NCI-H748 treated with DMSO at 0.1 percent for 48 hours (cell line): ENCODE measurements at places on chromosomes 6 and 20.

DNA sequence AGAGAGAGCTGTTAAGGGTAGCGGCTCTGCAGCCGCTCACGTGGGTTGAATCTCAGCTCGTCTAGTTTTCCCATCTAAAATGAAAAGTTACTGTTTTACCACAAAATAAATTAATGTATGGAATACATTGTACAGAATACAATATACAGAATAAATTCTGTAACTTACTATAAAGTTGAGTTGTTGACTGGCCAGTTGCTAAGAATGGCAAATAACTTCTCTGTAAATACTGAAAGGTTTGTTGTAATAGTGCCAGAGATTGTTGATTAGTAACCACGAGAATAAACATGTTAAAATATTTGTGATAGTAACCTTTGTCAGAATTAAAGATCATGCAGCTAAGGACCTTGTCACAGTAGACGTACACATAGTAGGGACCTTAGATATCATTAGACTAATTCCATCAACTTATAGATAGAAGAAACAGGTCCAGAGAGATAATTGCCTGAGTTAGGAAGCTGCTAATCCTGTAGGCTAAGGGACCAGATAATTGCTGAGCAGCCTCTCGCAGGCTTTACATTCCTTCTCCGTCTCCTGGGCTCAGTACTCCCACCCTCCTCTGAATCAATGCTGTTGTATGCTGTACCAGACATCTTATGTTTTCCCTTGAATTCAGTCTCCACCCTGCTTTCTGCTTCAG is 544 bp upstream of the NRM start:
- DNase-seq, result no peak

DNA sequence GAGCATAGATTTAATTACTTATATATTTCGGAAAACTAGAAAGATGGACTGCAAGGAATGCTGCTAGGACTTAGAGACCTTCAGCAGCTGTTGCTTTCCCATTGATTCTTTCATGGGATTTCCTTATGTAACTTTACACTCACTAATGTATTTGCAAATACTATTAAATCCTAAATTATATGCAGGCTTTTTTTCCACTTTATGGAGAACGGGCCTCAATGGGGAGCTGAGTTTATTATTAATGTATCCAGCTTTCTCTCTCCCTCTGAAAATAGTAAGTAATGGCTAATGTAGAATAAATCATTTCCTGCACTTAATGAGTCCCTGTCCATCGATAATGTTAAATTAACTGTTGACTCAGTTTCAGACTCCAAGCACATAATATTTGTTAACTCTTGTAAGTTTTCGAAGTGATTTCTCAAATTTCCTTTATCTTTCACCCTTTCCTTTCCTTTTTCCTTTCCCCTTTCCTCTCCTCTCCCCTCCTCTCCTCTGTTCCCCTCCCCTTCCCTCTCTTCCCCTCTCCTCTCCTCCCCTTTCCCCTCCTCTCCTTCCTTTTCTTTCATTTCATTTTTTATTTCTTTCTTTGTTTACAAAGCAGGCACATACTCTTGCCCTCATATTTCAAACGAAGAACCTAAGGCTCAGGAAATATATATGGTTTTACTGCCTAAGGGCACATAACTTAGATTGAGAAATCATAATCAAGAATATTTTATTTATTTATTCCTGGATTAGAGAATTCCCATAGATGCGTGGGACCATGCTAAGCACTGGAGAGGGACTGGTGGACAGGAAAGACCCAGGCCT is 503.6 kb downstream of the MMUT start:
- peak; percentile 37 for DNase-seq

GRCh38 chr6:33198159-33198852 is 2.2 kb downstream of the RXRB start:
- DNase-seq, result no peak

GRCh38 chr6:18218233-18218632 is 46.1 kb downstream of the DEK start:
- DNase-seq, result no peak

DNA sequence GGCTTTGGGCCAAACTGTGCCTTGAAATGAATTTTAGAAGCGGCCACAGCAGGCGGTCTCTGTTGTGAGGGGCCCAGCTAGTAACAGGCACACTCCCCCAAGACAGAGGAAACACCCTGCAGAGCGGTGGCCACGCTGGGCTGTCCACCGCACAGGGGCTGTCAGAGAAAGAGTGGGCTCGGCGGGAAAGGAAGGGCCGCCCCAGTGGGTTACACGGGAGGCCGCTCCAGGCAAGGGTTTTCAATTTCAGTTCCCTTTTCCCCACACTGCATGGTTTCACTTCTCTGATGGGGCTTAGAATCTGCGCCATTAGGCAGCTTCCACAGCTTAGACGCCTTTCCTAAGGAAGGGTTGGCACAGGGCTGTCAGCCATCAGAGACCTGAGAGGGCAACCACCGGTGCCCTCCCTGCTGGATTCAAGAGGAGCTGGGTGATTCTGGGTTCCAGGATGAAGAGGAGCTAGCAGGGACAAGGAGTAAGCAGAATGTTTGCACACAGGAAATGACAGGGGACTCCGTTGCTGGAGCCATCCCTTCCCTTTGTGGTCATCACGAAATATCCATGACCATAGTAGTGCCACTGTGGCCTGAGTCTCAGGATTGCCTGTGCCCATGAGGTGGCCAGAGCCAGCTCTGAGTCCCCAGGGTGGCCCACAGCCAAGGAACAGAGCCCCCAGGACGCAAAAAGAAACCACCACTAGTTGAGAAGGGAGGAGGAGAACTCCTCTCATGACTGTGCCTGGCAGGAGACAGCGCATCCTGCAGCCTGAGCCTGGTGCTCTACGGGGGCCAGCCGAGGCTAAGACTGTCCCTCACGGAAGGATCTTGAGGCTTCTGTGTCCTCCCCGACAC is 282.7 kb downstream of the NRN1 start:
- DNase-seq, result no peak

GRCh38 chr6:131898718-131899117 is 52.5 kb downstream of the CCN2 start:
- DNase-seq, result no peak

DNA sequence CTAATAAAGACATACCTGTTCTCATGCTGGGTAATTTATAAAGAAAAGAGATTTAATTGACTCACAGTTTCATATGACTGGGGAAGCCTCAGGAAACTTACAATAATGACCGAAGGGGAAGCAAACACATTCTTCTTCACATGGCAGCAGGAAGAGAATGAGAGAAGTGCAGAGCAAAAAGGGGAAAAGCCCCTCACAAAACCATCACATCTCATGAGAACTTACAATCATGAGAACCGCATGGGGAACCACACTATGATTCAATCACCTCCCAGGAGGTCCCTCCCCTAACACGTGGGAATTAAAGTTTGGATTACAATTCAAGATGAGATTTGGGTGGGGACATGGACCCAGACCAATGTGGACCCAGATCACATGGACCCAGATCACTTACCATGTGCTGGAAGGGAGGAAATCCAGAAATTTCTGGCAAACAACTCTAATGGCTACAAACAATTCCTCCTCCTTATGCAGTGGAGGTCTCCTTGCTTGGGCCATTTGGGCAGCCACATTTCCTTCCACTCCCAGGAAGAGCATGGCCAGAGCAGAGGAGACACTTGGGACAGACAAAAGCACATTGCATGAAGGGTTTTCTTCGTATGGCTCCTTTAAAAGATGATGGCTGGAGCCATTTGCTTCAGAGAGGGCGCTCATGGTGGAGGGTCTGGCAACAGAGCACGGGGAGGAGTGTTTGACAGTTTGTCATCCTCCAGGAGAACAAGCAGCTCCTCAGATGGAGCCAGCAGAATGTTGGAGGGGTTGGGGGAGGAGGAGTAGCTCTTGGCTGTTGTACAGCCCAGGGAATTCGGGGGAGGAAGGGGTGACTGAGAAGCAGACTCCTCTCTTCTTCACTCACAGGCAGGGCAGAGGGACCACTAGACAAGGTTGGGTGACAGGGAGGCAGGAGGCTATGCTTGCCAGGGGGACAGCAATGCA is 30.4 kb downstream of the SERPINB9 start:
- no peak for DNase-seq

- no peak for DNase-seq
Measured at GRCh38 chr6:2706558-2706957, 44.2 kb downstream of the MYLK4 start.

DNA sequence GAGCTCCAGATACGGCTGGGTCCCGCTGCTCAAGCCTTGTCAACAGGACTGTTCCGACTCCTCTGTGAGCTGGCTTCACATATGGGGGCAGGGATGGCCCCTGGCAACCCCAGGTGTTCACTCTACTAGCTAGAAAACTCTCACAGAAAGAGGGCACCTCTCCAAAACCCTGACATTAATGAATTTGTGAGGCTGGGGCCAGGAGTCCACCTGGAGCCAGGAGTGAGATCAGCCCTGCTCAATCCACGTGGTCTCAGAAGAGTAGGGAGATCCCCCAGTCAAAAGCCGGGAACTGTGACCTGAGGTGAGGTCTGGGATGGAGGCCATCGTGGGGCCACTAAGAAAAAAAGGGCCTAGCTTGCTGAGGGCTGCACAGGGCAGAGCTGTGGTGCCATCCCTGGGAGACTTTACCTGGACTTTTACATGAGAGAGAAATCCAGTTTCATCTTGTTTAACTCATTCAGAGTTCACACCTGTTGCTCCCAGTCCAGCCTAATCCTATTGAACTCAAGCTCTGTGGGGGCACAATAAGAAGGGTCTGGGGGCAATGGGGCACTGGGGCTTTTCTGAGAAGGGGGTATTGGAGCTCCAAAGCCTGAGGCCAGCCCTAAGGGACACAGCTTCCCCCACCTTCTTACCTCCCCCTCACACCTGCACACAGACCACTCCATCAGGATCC is 144.3 kb upstream of the MLN start:
- no peak for DNase-seq

DNA sequence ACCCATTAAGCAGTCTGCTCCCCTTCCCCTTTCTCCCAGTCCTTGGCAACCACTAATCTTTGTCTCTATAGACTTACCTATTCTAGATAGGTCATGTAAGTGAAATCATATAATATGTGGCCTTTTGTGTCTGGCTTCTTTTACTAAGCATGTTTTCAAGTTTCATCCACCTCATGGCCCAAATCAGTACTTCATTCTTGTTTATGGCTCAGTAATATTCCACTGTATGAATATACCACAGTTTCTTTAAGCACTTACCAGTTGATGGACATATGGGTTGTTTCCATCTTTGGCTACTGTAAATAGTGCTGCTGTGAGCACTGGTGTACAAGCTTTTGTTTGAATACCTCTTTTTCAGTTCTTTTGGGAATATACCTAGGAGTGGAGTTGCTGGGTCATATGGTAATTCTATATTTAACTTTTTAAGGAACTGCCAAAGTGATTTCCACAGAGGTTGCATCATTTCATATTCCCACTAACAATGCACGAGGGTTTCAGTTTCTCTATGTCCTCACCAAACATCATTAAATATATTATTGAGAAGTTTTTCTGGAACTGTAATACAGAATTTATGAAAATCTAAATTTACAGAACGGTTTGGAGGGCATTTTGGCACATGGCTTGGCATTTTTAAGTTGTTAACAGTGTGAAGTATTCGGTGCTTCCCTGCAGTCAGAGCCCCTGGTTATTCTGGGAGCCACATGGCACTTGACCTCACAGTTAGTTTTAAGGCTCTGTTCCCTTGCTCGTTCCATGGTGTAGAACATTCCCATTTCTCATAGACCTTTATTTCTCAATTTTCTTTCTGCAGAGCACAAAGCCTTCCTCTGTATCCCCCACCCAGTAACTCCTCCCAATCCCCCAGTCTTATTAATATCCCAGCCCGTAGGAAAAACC is 27.0 kb upstream of the DTNBP1 start:
- DNase-seq, result no peak

DNA sequence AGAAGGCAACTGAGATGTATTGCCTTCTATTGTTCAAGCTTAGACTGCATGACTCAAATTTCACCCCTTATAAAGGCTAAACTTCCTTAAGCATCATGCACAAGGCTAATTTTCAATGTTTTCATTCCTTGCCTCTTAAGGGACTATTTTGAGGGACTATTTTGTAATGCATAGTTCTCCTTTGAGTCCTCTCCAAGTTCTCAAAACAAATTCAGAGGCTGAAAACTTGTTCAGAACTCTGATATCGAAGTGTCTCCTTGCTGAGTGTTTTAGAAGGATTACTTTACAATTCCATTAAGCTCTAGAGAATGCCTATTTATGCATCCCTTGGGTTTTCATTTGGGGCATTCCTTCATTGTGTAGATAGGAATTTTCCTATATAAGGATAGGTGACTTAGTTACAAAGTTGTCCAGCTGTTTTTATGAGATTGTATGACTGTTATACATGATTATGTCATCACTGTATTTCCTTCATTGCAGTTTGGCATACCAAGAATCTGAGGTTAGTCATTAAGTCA is 41.7 kb downstream of the COL19A1 start:
- DNase-seq, result no peak

DNA sequence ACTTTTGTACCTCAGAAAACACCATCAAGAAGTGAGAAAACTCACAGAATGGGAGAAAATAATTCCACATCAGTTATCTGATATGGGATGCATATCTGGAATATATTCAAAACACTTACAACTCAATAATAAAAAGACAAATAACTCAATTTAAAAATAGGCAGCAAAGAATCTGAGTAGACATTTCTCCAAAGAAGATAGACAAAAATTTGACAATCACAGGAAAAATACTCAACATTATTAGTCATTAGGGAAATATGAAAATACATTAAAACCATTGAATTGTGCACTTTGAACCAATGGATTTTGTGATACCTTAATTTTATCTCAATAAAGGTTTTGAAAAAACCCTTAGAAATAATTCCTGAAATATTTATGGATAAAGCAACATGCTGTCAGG is 36.9 kb upstream of the STMND1 start:
- no peak for DNase-seq

DNA sequence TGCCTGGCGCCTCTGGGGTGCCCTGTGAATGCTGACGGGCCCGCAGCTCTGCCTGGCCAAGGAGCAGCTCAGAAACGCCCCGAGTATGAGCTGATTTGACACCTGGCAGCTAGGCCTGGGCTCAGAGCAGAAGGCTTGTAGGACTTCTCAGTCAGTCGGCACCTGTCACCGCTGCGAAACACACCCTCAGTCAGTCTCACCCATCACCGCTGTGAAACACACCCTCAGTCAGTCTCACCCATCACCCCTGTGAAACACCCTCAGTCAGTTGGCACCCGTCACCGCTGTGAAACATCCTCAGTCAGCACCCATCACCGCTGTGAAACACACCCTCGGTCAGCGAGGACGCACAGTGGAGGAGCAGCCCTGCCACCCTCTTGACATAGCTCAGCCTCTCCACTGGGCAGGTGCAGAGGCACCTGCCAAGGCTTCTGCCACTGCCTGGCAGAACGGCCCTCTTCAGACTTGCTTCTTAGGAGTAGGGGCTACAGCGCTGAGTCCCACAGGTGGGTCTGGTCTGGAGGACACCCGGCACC is 109.0 kb downstream of the PSMB1 start:
- no peak for DNase-seq

DNA sequence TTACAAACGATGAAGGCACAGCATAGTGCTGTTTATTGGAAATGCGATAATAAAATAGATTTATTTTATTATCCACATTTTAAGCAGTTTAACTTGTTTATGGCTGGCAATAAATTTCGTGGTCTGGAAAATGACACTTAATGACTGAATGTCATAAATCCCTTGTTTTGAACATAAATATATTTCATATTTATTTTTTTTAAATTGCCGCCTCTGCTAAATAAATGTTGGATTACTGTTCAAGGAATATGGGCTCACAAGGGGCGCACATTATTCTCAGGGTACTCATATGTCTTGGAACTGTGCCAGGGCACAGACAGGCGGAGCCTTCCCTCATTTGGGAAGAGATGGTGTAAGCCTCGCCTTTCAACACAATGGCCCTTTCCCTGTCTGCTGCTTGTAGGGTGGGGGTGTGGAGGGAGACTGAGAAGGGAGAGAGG is 134.3 kb downstream of the PXDC1 start:
- DNase-seq, result peak; percentile 48
